Fibroblast of skin of right biceps (primary cell): ENCODE measurements at places on chromosomes 16 and 17.

GRCh38 chr17:19645734-19646201 lies 2.8 kb upstream of the ALDH3A2 start:
- DNase-seq, result no peak

DNA sequence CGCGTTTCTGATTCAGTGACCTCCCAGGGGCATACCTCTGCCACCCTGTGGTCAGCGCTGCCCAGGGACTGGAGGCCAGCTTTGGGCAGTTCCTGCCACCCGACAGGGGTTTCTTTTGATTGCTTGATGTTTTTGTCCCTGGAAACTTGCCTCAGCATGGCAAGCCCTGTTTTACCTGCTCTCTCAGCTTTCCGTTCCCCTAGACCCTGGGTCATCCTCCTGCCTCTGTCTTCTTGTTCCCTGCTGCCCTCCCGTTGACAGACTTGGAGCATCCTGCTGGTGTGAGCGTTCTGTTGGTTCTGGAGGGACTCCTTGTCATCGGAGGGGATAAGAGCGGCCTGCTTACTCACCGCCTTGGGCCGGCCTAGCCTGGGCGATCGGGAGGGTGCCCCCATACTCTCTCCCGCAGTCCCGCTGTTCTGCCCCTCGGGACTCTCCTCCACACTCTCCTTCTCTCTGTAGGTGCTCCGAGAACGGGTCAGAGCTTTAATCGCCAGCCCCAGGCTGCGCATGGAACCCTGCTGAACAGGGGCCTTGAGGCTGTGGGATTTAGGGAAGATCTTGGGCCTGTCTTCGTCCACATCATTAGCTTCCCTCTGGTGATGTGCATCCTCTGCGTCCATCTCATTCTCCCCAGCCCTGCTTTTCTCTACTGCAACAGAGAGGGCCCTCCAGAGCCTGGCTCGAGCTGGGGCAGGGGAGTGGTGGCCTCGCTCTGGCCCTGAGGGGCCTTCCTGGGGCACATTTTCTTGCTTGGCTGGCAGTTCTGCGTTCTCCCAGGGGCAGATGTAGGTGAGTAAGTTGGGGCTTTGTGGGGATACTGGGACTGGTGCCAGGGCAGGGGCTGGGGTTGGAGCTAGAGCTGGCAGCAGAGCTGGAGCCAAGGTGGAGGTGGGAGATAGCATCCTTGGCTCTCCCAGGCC lies 13.7 kb downstream of the GPR179 start:
- DNase-seq, result no peak

- DNase-seq, result peak; percentile 82
Observed at GRCh38 chr16:73125850-73126524, 78.1 kb upstream of the ZFHX3 start.

GRCh38 chr16:8541868-8542267 lies 48.4 kb downstream of the TMEM114 start:
- no peak for DNase-seq

DNA sequence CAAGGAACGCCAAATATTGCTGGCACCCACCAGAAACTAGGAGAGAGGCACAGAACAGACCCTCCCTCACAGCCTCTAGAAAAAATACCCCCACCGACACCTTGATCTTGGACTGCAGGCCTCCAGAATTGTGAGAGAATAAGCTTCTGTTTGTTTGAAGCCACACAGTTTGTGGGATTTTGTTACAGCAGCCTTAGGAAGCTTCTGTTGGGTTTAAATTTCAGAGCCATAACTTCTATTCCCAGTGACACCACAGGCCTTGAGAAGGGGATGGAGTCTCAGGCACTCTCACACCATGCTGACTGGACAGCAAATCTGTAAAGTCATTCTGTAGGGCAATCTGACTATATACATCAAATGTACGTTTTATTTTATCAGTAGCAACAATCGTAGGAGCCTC lies 38.6 kb downstream of the RNF112 start:
- DNase-seq, result no peak

DNA sequence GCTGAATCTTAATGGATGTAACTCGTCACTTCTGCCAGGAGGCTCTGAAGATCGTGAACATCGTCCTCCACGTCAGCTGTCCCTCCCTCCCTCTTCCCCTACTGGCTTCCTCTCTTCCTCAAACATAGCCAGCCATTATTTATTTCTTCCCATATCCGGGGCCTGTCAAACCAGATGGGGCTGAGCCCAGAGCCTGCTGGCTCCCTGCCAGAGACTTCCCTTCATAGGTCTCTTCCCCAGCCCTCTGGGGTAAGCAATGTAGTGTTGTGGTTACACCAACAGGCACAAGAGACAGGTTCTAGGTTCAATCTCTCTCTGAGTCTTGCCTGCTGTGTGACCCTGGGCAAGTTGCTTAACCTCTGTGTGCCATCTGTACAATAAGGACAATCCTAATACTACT lies 40.1 kb upstream of the ZFP90 start:
- no peak for DNase-seq

GRCh38 chr16:72191551-72191950 lies 19.6 kb upstream of the PMFBP1 start:
- DNase-seq, result peak; percentile 24

- peak; percentile 54 for DNase-seq
Observed at GRCh38 chr17:73645050-73645871, 1.0 kb upstream of the SDK2 start.

DNA sequence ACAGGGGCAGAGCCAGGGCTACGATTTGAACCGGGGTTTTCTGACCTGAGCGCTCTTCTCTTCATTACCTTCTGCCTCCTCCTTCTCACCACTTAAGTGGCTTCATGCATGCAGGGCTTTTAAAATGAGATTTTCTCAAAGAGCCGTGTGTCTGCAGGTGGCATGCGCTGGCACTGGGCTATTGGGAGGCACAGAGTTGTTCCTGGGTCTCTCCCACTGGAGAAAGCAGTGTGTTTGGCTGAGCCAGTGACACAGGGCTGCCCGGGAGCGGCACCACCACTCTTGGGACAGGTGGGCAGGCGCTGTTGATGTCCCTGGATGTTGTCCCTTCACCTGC lies 218.8 kb upstream of the CHMP6 start:
- DNase-seq, result no peak

- no peak for DNase-seq
Observed at GRCh38 chr16:49622421-49623402, 233.2 kb downstream of the ZNF423 start.

DNA sequence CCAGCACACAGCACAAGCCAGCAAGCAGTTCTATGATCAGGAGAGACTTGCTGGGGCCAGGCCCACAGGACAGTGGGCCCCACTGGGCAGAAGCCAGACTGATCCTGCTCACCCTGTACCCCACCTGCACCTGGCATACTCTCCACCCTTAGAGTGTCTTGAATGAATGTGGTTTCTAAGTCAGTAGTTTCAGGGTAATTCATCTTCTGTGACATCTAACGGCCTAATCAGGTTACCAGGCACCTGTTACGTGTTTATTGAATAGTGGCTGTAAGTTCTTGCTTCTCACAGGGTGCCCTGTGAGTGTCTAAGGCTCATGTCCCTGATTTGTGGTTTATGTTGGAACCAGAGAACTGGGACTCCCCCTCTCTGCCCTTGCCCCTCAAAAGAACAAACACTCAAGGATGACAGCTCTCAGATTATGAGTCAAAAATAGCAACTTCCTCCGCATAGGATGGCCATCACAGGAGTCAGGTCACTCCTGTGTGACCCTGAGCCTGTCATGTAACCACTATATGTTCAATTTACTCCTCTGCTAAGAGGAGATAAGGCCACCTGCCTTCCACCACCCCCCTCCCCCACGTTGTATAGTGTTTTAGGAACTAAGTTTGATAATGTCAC lies 7.0 kb upstream of the OR2C1 start:
- no peak for DNase-seq

- DNase-seq, result peak; percentile 55
Observed at GRCh38 chr16:31874366-31875111, 932 bp downstream of the ZNF267 start.

DNA sequence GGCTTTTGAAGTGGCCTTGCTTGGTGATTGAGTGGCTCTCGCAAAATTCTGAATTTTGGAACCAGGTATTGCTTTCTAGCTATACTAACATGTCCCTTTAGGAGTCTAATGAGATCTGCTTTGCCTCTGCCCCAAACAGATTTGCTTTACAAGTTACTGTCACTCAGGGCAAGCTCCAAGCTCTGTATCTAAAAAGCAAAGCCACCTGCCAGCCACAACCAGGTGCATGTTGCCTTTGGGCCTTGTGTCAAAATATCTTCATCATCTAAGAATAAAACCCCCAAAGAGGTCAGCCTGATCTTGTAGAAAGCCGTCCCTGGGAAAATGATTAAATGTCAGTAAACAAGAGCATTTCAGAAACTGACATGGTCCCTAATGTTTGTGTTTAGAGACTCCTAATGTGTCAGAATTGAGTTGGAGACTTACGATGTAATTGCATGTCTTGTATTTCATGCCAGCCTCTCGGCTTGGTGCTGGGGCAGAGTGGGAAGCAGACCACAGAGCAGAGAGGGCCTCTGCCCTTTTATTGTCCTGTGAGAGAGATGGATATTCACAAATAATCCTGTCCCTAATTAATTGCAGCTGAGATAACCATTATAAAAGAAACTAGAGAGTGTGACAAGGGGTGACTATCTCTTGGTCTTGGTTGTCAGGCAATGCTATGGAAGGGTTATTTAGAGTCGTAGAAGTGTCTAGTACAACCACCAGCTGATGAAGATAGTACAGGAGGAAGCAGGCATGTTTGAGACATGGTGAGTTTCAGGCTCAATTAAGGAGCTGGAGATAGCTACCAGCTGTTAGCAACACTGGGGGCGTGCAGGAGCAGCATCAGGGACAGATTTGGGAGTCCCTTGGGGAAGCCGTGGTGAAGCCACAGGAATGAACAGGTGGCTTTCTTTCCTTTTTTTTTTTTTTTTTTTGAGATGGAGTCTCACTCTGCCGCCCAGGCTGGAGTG lies 90.7 kb downstream of the PITPNC1 start:
- DNase-seq, result peak; percentile 18

- no peak for DNase-seq
Observed at GRCh38 chr16:54744998-54745397, 185.7 kb upstream of the IRX5 start.

- no peak for DNase-seq
Observed at GRCh38 chr17:27982688-27983087, 59.8 kb upstream of the NLK start.

- DNase-seq, result no peak
Observed at GRCh38 chr17:13409455-13409854, 192.3 kb downstream of the HS3ST3A1 start.

GRCh38 chr17:15380446-15380845 lies 39.0 kb upstream of the TEKT3 start:
- no peak for DNase-seq

GRCh38 chr17:39209317-39210092 lies 9.4 kb downstream of the RPL19 start:
- DNase-seq, result peak; percentile 81

- DNase-seq, result no peak
Observed at GRCh38 chr17:3583456-3583855, 25.8 kb downstream of the TRPV1 start.

GRCh38 chr16:15765880-15766279 lies 90.9 kb downstream of the MYH11 start:
- DNase-seq, result peak; percentile 48

DNA sequence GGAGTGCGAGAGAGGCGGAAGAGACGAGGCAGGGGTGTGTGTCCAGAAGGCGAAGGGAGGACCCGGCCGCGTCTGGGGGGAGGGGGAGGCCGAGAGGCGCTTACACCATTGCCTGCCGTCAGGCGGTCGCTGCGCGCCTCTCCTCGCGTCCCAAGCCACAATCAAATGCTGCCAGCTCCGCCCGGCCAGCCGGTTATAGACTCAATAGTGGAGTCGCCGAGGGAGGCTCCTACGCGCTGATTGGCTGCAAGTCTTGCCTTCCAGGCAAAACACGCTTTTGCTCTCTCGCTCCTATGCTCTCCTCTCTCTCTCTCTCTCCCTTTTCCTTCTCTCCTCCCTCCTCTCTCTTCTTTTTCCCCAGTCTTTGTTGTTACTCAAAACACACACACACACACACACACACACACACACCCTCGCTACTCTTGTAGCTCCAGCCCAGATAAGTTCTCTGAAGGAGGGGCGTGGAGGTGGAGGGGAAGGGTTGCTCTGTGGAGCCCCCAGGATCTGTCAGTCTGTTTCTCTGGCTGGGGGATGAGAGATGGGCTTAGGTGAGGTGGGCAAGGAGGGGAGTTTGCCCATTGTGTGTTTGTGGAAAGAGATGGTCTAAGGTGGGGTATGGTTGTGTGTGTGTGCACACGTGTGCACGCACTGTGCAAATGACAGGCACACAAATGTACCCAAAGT lies at the start of gene DLX3:
Gene DLX3 (minus strand): TSS at position 170 of the 684 bp plus-strand sequence. CDS start 226 bp downstream, outside the sequence.
- peak; percentile 55 for DNase-seq

DNA sequence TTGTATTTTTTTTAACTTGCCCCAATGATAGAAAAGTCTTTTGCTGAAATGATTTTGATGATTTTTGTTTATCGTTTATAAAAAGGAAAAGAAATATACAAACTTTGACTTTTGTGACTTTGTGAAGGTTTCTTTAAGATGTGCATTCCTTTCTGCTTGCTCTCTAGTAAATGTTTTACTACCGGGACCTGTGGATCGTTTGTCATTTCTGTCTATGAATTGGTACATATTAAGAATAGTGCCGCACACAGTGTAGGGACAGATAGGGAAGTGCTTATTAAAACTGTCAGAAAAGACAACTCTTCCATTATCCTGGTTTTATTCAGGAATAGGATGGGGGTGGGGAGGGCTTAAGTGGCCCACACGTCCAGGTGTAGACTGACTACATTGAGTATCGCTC lies 8.1 kb upstream of the PSMC5 start:
- DNase-seq, result no peak

DNA sequence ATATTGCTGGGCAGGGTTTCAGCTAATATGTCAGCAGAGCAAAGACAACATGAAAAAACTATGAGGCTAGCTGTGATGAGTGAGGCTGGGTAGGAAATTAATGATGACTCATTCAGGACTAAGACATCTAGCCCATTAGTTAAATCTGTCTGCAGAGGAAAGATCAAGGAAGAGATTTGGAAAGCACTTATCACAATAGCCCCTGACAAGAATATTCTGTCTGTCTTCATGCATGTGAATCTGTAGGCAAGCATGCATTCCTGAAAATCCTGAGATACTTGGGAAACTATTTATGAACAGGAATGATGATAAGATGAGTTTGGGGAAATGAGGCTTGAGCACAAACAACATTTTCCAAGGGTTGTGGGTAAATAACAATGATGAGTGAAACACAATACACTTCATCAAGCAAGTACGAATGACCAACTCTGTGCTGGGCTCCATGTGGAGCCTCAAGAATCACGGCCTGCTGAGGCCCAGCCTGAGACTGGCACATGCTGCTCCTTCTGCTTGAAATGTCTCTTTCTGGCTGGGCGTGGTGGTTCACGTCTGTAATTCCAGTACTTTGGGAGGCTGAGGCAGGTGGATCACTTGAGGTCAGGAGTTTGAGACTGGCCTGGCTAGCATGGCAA lies 96.5 kb upstream of the ASIC2 start:
- peak; percentile 67 for DNase-seq

- no peak for DNase-seq
Observed at GRCh38 chr17:34825102-34825501, 136.2 kb downstream of the CCT6B start.
